ENCODE measurements at places on chromosomes 3 and 15. TPM values are rescaled to one million over a fixed set of nuclear protein-coding genes. Genes with fewer than 3 reads are reported as not detected.

- H3K4me3 ChIP-seq = no peak overlapping the region
- no peaks in the 10 kb centered on the region for H3K36me3 ChIP-seq
- no peak overlapping the region for H3K27ac ChIP-seq
- no peak for DNase-seq
Measured at GRCh38 chr3:150527464-150528255, 18.6 kb downstream of the SERP1 start.

DNA sequence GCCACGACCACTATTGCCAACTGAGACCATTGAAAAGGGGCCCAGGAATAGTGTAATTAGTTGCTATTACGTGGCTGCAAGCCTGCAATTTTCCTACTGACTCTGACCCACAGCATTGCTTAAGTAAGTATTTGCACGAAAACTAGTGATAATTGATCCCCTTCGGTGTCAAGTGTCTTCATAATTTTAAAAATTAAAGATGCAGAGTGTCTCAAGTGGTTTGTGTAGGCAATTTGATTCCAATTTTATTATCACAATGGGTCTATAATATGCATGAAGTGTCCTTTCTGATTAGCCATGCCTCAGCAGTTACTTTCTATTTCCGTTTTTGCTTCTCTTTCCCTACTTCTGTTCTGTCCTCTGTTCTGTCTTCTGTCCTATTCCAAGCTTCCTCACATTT is 259.2 kb downstream of the C3orf38 start:
- no peak overlapping the region for H3K4me3 ChIP-seq
- H3K4me1 ChIP-seq = no peaks in the 10 kb centered on the region
- no peak for DNase-seq
- no peak overlapping the region for H3K27ac ChIP-seq
- no peaks in the 10 kb centered on the region for H3K36me3 ChIP-seq

DNA sequence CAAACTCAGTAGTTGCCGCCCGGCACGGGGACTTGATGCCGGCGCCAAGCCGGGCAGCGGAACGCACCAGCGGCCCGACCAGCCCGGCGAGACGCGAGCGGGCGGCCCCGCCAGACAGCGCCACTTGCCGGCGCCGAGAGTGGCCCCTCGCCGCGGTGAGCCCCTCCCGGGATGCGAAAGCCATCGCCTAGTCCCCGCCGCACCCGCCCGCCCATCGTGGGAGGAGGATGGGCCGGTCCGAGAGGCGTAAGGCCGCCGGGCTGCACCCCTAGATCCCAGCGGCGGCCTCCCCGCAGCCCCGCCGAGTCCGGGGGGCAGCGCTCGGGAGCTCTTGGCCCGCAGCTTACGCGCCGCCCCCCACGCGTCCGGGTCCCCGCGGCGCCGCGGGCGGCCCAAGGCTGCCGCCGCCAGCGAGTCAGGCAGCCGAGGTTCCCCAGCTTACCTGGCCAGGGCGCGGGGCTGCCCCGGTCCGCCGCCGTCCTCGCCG is 609 bp downstream of the GOLGA8A start:
- H3K27me3 ChIP-seq = no peaks in the 10 kb centered on the region
- peak overlapping the region; percentile 62 for H3K4me3 ChIP-seq
- no peak overlapping the region for H3K27ac ChIP-seq
- peak; percentile 46 for DNase-seq
- peaks cover 17% of the 10 kb centered on the region for H3K4me1 ChIP-seq
- no peaks in the 10 kb centered on the region for H3K36me3 ChIP-seq

DNA sequence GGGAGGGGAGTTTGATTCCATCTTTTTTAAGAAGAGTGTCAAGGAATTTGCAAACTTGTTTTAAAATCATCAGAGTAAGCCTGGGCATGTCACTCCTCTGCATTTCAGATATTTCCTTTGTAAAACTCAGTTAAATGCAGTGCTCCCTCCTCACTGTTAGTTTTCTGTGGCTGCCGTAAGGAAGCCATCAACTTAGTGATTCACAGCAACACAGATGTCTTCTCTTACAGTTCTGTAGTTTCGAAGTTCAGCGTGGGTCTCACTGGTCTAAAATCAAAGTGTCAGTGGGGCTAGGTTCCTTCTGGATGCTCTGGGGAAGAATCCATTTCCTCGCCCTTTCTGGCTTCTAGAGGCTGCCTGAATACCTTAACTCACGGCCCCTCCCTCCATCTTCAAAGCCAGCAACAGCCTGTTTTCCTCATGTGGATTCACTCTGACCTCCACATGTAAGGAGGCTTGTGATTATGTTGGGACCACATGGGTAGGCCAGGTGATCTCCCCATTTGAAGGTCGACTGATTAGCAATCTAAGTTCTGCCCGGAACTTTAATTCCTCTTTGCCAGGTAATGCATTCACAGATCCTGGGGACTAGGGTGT is 12.4 kb downstream of the ISG20 start:
- H3K4me3 ChIP-seq = no peak overlapping the region
- no peaks in the 10 kb centered on the region for H3K36me3 ChIP-seq
- no peaks in the 10 kb centered on the region for H3K27me3 ChIP-seq
- no peak overlapping the region for H3K27ac ChIP-seq
- DNase-seq = no peak
- peaks cover 16% of the 10 kb centered on the region for H3K4me1 ChIP-seq

- H3K27me3 ChIP-seq = 0 out of 2 replicates have a peak, but pooled peaks cover 2% of the 10 kb centered on the region
- H3K36me3 ChIP-seq = no peaks in the 10 kb centered on the region
- DNase-seq = no peak
- H3K4me1 ChIP-seq = no peaks in the 10 kb centered on the region
- H3K4me3 ChIP-seq = no peak overlapping the region
- H3K27ac ChIP-seq = no peak overlapping the region
Measured at GRCh38 chr3:71705681-71706080, 19.5 kb downstream of the EIF4E3 start.

DNA sequence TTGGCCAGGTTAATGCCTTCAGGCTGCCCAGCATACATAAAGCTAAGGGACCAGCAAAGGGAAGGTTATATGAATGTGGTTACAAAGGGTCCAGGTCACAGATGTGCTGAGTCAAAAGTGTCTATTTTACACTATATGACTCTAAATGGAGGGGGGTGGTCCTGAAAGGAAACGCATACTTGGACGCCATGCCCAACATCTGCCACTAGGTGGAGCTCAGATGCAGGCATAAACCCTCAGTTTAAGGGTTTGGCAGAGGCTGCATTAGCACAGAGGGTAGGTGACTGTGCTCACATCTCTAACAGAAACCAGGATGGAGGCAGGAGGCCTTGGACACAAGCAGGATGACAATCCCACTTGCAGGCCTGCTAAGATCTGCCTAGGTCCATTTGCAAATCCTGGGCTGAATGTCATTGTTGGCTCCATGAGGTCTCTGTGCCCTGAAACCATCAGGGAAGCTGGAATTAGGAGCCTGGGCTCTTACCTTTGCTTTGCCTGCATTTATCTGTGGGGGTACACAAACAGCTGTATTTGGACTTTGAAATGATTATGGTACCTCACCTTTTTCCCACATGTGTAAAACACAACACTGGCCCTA is 55.8 kb downstream of the ZNF621 start:
- H3K27me3 ChIP-seq = no peaks in the 10 kb centered on the region
- H3K27ac ChIP-seq = no peak overlapping the region
- DNase-seq = no peak

GRCh38 chr3:27789420-27789819 is 67.3 kb upstream of the EOMES start:
- DNase-seq = no peak
- H3K4me3 ChIP-seq = no peak overlapping the region
- H3K27ac ChIP-seq = no peak overlapping the region

DNA sequence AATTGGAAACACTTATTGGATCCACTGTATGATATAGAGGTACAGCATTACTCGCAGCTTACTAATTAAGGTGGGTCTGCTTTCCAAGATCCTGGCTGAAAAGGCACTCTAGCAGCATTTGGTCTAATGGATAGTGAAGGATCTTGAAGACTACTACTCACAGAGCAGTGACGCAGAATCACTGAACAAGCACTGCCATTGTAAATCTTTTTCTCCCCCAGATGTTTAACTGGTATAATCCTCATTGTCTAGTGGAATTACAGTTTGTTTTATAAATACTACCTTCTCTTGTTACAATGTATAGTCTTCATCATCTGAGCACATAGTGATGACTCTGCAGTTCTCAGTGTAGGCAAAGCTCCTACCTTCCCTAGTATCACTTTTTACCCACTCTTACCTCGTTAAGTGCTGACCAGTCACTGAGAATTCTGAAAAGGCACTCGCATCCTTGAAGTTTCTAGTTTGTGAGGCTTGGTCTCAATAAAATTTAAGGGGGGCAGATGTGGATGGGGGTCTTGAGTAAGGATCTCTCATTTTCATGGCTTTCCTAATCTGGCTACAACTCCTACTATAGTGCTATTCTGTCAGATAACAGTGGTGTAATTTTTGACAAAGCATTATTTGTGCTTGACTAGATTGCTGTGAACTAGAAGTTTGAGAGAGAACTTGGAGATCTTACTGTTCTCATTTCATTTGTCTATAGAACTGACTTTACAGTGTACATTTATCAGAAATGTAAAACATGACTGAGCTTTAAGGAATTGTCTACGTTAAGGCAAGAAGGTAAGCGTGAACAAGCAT is 23.2 kb downstream of the MAPK6 start:
- H3K4me3 ChIP-seq = no peak overlapping the region
- peak overlapping the region; percentile 22 for H3K27ac ChIP-seq
- no peaks in the 10 kb centered on the region for H3K4me1 ChIP-seq

GRCh38 chr3:143151004-143151731 is 31.6 kb downstream of the CHST2 start:
- no peaks in the 10 kb centered on the region for H3K27me3 ChIP-seq
- no peaks in the 10 kb centered on the region for H3K4me1 ChIP-seq
- H3K36me3 ChIP-seq = no peaks in the 10 kb centered on the region
- H3K27ac ChIP-seq = no peak overlapping the region

DNA sequence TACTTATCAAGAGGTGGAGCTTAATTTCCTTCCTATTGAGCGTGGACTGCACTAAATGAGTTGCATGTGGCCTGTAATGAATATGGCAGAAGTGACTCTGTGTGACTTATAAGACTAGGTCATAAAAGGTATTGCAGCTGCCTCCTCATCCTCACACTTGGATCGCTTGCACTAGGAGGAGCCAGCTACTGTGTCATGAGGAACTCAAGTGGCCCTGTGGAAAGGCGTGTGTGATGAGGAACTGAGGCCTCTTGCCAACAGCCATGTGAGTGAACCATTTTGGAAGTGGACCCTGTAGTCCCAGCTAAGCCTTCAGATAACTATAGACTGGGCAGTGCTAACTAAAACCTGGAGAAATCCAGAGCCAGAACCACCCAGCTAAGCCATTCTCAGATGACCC is 7.1 kb upstream of the SLC30A4 start:
- H3K27me3 ChIP-seq = no peaks in the 10 kb centered on the region
- no peak overlapping the region for H3K27ac ChIP-seq
- H3K36me3 ChIP-seq = no peaks in the 10 kb centered on the region
- no peak for DNase-seq
- no peak overlapping the region for H3K4me3 ChIP-seq
- no peaks in the 10 kb centered on the region for H3K4me1 ChIP-seq

DNA sequence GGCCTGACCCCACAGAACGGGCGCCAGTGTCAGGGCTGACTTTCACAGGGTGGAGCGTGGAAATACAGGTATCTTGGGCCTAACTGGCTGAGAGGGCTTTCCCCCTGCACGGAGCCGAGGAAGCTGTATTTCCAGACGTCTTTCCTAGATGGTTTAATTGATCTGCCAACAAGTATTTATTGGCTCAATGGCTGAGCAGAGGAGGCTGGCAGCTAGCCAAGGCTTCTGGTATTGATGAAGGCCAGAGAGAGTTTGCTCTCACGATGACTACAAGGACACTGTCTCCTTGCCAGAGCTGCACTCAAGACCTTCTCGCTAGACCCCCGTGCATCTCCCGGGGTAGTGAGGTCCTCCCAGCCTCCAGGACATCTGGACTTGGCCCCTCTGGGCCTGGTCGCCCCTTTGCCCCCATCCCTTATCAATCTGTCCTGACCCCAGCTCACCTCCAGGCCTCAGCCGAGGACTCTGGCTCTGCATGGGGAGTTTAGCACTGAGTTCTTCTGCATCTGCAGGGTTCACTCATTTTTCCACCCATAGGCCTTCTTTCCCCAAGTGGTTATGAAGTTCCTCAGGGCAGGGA is 20.6 kb downstream of the SPSB4 start:
- H3K36me3 ChIP-seq = no peaks in the 10 kb centered on the region
- no peak overlapping the region for H3K27ac ChIP-seq

DNA sequence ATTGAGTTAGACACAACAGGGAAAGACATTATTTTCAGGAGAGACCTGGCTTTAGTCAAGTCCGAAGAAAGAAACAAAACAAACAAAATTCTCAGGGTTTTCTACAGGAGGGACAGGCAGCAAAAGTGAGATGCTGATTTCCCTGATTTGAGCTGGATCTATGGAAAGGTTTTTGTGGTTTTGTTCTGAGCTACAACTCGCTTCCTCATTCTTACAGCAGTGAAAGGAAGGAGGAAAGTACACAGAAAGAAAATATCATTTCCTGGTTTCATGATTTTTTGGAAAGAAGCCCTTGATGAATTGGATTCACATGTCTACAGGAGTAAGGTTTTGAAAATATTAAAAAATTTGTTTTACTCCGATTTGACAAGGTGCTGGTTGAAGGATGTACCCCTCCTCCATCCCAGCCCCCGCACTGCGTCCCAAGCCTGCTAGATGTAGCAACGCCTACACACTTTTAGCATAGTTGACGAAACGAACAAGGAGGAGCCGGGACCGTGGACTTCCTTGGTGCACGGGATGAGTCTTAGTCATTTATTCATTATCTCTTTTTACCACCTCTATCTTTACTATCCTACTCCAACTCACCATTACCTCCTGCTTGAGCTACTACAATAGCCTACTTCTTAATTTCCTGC is 10.8 kb downstream of the PRICKLE2 start:
- no peaks in the 10 kb centered on the region for H3K36me3 ChIP-seq
- no peak overlapping the region for H3K27ac ChIP-seq
- peaks cover 9% of the 10 kb centered on the region for H3K4me1 ChIP-seq
- DNase-seq = no peak

- H3K27ac ChIP-seq = no peak overlapping the region
- H3K4me3 ChIP-seq = no peak overlapping the region
- H3K4me1 ChIP-seq = no peaks in the 10 kb centered on the region
- no peaks in the 10 kb centered on the region for H3K27me3 ChIP-seq
- no peaks in the 10 kb centered on the region for H3K36me3 ChIP-seq
Measured at GRCh38 chr3:167166594-167167253, 213.4 kb downstream of the ZBBX start.

GRCh38 chr3:120552184-120553172 is 43.7 kb upstream of the NDUFB4 start:
- no peaks in the 10 kb centered on the region for H3K4me1 ChIP-seq
- no peak overlapping the region for H3K27ac ChIP-seq
- no peaks in the 10 kb centered on the region for H3K36me3 ChIP-seq
- H3K4me3 ChIP-seq = no peak overlapping the region
- H3K27me3 ChIP-seq = no peaks in the 10 kb centered on the region

The PYGO1 gene
- total RNA-seq = 3.9 TPM

The RLBP1 gene
- total RNA-seq = not detected

The PLIN1 gene
- 1.0 TPM for total RNA-seq

The RETNLB gene
- not detected for total RNA-seq

The SNTN gene
- not detected for total RNA-seq

The CGNL1 gene
- 0.50 TPM for total RNA-seq

Data from PC-9 (cell line).